Fibroblast of skin of scalp (primary cell): ENCODE measurements at places on chromosomes 12 and 14.
A peak's percentile ranks its signal among the peaks of the same experiment; 100 is the strongest.

GRCh38 chr12:56998981-56999380 lies 7.4 kb downstream of the ZBTB39 start:
- no peak for DNase-seq

GRCh38 chr12:116508145-116509121 lies 50.7 kb upstream of the MAP1LC3B2 start:
- no peak for DNase-seq

- peak; percentile 52 for DNase-seq
Observed at GRCh38 chr14:76929927-76930326, 98.6 kb downstream of the IRF2BPL start.

DNA sequence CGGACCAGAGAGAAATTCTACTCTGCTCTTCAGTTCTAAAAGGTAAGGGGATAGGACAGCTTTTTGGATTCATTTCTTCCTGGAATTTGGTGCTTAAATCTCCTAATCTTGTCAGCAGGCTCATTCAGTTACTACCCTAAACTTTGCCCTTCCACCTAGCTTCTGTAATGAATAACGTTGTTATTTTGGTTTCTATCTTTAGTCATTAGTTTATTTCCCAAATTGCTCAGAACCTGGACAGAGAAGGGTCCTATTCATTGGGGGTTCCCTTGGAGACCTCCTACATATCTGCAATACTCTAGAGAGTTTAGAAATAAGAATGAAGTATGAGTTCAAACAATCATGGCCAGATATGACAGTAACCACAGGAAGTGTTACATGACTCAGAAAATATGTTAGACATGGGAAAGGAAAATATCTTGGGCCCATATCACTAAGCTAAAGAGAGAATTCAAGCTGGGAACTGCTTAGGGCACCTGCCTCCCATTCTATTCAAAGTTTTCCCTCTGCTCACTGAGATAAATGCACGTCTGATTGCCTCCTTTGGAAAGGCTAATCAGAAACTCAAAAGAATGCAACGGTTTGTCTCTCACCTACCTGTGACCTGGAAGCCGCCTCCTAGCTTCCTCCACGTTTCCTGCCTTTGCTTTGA lies 87.9 kb downstream of the GAS2L3 start:
- peak; percentile 15 for DNase-seq

GRCh38 chr12:132413931-132414588 lies 75.9 kb upstream of the FBRSL1 start:
- no peak for DNase-seq

GRCh38 chr12:75364919-75365318 lies 26.0 kb upstream of the GLIPR1L2 start:
- peak; percentile 16 for DNase-seq

DNA sequence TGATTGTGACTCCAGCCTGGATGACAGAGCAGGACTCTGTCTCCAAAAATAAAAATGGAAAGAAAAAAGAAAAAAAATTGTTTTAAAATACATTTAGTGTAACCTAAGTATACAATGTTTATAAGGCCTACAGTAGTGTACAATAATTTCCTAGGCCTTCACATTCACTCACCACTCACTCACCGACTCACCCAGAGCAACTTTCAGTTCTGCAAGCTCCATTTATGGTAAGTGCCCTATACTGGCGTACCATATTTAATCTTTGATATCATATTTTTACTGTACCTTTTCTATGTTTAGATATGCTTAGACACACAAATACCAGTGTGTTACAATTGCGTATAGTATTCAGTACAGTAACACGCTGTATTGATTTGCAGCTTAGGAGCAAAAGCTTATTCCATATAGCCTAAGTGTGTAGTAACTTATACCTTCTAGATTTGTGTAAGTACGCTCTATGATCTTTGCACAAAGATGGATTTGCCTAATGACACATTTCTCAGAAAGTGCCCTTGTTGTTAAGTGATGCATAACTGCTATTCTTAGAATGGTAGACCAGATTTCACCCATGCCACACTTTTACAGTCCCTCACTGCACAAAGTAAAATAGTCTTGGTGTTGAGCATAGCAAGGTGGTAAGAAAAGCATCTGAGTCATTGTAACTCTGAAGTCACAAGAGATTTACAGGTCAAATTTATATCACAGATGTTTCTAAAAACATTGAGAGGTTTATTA lies 151.9 kb downstream of the LRRK2 start:
- DNase-seq, result no peak

DNA sequence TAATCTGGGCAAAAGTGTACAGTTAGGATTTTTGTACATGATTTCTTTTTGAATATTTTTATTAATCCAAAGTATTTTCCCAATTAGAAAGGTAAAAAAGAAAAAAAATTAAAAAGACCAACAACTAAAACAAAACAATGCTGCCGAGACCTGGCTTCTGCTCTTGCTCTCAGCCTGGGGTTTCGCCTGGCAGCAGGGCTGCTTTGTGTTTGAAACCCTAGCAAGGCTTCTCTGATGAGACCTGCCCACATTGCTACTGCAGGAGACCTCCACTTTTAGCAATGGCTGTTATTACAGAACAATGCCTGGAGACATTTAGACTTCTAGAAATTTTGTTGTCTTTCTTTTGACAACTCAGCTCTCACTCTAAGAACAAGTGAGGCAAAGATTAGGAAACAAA lies 1153.0 kb upstream of the TMEM132C start:
- no peak for DNase-seq

GRCh38 chr12:69985656-69986055 lies 160.6 kb downstream of the MYRFL start:
- no peak for DNase-seq

DNA sequence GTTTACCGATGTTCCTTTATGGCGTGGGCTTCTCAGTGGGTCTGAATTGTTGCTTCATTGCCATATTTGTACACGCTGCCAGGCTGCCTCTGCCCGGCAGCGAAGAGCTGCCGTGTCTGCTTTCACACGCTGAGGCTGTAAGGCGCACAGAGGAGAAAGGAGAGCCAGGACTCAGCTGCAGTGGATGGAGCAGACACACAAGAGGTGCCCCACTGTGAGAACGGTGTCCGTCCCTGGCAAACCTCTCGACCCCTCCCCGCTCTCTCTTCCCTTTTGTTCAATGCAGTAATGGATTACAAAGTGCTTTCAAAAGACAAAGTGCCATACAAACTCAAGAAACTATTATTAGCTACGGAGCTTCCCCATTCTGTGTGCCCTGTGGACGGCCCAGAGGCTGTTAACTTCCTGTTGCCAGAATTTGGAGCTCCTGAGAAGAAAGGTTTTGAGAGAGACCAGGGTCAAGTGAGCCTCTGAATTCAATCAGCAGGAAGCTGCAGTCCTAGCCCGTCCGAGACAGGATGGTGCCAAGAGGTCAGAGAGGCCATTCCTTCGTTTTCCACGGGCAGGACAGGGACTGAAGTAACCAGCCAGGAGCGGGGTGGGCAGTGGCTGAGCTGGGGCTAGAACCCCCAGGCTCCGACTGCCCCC lies 15.8 kb downstream of the CCND2 start:
- DNase-seq, result no peak

DNA sequence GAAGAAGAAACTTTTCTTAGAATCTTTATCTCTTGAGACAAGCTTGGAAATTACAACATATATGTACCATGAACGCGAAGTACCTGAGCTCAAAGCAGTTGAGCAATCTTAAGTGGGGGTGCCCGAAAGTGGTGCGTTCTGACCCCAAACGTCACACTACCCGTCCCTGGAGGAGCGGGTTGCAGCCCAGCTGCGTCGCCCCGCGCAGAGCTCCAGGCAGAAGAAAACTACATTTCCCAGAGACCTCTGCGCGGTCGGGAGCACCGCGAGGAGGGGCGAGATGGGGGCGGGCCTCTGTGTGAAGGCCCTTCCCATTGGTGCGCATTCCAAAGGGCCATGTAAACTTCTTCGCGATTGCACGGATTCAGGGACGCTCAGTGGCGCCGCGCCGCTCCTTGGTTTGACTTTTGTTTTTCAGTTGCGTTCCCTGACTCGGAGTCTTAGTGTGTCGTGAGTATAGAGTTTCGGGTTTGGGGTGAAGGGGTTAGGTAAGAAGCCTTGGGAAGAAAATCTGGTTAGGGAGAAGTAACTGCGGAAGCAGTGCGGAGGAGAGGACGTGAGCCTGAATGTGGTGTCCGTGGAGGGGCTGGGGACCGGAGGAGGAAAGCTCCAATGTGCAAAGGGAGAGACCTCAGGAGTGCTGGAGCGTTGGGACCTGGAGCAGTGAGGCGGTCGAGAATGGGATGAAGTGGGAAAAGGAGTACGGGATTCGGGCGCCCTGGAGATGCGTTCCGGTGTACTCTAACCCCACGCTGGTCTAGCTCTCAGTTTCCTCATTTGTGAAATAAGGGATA lies at the start of gene CCDC77:
Gene CCDC77, plus strand, starts transcription at position 410 of the 794 bp plus-strand sequence. CDS start 7,740 bp downstream, outside the sequence.
- peak; percentile 92 for DNase-seq

DNA sequence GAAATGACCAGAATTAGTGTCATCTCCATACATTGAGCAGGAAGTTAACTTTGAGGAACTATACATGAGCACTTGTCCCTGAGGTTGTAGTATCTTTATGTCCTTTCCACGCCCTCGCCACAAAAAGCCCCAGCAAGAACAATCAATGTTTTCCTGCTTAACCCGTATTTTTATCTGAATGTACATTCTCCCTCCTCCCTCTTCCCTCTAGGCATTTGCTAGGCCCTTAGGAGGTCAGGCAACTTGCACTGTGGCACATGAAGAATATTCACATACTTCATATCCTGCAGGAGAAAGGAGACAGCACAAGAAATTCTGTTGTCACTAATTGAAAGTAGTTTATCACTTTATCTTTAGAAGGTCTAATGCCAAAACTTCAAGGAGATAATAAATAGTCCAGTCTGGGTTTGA lies 18.1 kb upstream of the DUSP6 start:
- no peak for DNase-seq

GRCh38 chr14:65361920-65362319 lies 50.6 kb upstream of the FUT8 start:
- peak; percentile 37 for DNase-seq

DNA sequence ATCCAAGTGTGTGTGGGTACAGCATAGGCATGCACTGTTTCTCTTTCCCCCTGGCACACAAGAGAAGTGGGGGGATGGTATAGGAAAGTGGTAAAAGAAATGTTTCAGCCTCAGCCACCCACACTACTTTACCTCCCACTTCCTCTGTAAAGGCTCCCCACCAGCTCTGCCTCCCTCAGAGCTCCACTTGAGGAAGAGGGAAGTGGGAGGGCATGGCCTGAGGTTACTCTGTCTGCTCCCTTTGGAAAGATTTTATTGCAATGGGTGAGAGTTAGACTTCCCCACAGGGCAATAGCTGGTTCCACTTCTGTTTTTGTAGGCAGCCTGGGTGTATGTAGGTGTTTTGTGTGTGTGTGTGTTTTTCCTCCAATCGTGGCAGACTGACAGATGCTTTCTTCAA lies 145.3 kb downstream of the SSPN start:
- DNase-seq, result no peak

DNA sequence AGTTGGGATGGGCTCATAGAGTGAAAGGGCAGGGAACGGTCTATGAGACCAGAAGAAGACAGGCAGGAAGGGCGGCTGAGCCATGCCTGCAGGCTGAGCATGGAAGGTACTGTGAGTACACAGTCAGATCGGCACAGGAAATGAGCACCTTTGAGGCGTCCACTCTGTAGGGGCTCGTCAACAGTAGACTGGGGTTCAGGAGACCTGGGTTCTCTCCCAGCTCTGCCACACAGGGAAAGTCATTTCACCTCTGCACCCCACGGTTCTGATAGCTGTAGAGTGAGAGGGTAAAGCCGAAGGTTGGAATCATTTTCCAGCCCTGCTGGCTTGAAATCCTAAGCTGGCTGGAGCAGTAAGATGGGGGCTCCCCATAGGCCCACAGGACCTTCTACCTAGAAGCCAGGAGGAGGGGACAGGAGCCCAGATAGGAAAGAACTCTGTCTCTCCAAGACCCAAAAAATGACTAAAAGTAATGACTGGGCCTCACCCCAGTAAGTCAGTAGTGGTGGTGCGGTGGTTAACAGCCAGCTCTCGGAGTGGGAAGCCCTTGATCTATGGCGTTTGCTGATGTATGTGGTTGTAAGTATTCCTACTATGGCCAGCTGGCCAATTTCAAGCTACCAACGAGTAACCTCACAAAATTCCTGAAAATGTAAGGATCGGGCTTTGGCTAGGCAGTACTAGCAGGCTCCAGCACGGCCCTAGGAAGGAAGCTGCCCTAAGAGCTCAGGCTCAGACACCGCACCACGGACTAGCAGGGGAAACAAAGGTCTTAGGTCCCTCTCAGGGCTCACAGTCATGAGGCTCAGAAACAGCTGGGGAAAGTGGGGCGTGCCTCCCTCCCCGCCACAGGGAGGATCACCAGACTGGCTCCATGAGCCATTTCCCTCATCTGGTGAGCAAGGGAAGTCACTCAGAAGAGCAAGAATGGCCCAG lies 10.3 kb upstream of the CD27 start:
- no peak for DNase-seq

DNA sequence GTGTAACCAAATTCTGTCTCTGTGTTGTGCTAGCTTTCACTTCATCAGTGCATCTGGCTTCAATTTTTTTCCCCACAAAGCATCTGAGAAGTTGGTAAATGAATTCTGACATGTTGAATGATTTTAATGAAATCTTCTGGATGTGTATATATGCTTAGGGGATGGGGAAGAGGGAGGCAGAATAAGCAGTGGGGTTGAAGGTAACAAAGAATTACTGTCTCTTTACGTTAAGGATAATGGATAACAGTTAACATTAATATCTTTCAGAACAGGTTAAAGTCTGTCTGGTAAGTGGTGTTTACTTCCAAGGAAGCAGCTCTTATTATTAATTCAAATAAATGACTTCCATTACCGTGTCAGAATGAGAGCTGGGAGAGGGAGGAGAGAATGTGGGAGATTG lies 261.7 kb downstream of the ERC1 start:
- DNase-seq, result no peak

DNA sequence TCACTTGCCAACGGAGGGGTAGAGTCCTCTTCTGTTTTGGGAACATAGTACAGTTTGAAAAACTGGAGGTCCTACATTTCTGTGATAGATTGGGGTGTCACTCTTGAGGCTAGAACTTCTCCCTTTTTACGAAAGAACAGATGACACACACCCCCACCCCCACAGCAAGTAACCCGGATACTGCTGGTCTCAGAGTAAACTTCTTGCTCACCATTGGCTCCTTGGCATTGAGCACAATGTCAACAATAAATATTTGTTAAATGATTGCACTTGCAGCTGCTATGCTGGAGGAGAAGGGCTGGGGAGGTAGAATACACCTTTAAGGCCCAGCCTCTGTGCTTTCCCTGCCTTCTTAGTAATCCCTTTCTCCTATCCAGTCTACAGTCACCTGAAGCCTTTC lies 149.8 kb downstream of the TGFB3 start:
- no peak for DNase-seq

DNA sequence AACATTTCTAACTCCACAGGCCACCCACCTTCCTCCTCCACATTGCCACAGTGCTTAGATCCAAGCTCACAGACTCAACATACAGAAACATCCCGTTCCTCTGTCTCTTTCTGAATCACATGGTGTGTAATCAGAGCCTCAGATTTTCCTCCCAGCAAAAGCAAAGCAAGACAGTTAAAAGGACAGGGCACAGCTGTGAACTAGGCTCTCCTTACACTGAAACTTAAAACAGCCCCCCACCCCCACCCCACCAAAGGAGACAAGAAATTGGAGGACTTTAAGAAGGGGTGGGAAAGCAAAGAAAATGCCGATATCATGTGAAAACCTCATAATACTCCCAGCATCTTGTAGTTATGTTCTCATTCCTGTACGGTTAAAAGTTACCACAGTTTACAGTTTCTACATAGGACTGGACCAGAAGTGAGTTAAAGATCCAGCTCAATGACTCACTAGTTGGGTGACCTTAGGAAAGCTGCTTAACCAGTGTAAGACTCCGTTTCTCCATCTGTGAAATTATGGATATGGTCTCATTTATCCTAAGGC lies 4.8 kb downstream of the YBX3 start:
- peak; percentile 42 for DNase-seq
